ENCODE measurements at places on chromosomes 3 and 15. TPM values are rescaled to one million over a fixed set of nuclear protein-coding genes. Genes with fewer than 3 reads are reported as not detected.

Gene RHOV
- total RNA-seq, result 3.0 TPM

- H3K4me3 ChIP-seq, result no peak overlapping the region
- H3K4me1 ChIP-seq, result no peaks in the 10 kb centered on the region
- no peak for DNase-seq
- H3K27ac ChIP-seq, result no peak overlapping the region
- no peaks in the 10 kb centered on the region for H3K27me3 ChIP-seq
Measured at GRCh38 chr15:78977591-78978347, 32.9 kb upstream of the CTSH start.

DNA sequence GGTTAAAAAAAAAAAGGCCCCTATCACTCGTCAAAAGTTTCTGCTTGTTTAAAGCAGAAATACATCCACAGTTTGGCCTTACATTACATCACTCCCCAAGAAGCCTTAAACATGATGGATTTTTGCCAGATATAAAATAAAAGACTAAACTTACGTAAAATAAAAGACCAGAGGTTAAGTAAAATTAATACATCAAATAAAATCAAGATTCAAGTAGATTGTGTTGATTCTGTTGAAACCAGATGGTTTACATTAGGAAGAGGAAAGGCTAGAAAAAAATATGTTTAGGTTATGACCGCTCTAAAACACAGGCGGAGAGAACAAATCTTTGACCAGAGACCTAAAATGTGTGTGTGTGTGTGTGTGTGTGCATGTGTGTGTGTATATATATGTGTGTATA is 104.1 kb downstream of the DUT start:
- no peaks in the 10 kb centered on the region for H3K4me1 ChIP-seq
- H3K4me3 ChIP-seq, result no peak overlapping the region
- H3K27ac ChIP-seq, result no peak overlapping the region
- no peaks in the 10 kb centered on the region for H3K27me3 ChIP-seq
- H3K36me3 ChIP-seq, result peaks cover 4% of the 10 kb centered on the region

- no peaks in the 10 kb centered on the region for H3K27me3 ChIP-seq
- no peak overlapping the region for H3K4me3 ChIP-seq
- H3K27ac ChIP-seq, result no peak overlapping the region
- DNase-seq, result no peak
- no peaks in the 10 kb centered on the region for H3K36me3 ChIP-seq
- no peaks in the 10 kb centered on the region for H3K4me1 ChIP-seq
Measured at GRCh38 chr3:54021071-54021470, 101.3 kb upstream of the CACNA2D3 start.

DNA sequence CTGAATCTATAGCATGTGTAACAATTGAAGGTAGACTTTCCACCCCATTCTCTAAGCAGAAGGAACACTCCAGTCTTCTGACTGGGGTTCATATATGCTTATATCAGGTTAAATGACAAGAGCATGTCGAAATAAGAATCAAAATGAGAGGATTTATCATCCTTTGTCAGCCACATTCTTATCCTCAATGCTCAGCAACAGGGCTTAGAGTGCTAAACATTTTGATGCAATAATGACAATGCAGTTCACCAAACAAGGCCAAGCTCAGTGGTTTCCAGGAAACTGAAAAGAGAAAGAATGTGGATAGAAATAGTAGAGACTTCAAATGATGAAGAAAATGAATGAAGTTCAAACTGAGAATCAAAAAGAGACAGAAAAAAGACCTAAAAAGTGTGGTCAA is 78.0 kb downstream of the FSIP1 start:
- no peak overlapping the region for H3K4me3 ChIP-seq
- no peaks in the 10 kb centered on the region for H3K4me1 ChIP-seq
- DNase-seq, result no peak
- H3K36me3 ChIP-seq, result no peaks in the 10 kb centered on the region

- H3K27me3 ChIP-seq, result no peaks in the 10 kb centered on the region
- no peak for DNase-seq
- H3K4me3 ChIP-seq, result no peak overlapping the region
- no peaks in the 10 kb centered on the region for H3K4me1 ChIP-seq
- no peak overlapping the region for H3K27ac ChIP-seq
Measured at GRCh38 chr3:2697589-2697988, 412.6 kb downstream of the IL5RA start.

DNA sequence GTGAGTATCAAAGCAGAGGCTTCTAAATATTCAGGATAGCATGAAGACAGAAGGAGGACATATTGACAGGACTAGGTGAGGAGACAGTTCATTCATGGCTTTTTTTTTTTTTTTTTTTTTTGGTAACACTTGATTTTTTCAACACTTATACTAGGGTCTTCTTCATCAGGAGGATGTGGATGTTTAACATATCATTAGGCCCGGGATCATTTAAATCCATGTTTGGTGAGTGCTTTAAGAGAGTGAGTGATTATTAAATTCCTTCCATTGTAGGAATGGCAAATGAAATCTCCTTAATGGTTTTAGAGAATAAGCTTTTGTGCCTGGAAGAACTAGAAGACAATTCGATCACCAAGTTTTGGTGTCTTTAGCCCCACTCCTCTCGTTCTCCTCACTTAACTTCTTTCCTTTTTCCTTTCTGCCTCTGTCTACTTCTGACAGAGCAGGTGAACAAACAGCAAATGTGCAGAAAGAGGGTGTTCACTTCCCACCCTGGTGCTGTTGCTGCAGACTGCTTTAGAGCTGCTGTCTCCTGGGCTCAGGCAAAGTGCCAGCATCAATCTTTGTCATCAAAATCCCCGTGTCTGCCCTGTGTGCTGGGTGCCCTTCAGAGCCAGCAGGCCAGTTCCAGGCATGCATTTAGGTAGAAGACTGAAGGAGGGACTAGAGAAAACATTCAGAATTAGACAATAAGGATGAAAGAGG is 35.6 kb upstream of the RAB11A start:
- peak overlapping the region; percentile 90 for H3K27ac ChIP-seq
- no peak for DNase-seq
- peaks cover 28% of the 10 kb centered on the region for H3K4me1 ChIP-seq
- no peaks in the 10 kb centered on the region for H3K27me3 ChIP-seq

DNA sequence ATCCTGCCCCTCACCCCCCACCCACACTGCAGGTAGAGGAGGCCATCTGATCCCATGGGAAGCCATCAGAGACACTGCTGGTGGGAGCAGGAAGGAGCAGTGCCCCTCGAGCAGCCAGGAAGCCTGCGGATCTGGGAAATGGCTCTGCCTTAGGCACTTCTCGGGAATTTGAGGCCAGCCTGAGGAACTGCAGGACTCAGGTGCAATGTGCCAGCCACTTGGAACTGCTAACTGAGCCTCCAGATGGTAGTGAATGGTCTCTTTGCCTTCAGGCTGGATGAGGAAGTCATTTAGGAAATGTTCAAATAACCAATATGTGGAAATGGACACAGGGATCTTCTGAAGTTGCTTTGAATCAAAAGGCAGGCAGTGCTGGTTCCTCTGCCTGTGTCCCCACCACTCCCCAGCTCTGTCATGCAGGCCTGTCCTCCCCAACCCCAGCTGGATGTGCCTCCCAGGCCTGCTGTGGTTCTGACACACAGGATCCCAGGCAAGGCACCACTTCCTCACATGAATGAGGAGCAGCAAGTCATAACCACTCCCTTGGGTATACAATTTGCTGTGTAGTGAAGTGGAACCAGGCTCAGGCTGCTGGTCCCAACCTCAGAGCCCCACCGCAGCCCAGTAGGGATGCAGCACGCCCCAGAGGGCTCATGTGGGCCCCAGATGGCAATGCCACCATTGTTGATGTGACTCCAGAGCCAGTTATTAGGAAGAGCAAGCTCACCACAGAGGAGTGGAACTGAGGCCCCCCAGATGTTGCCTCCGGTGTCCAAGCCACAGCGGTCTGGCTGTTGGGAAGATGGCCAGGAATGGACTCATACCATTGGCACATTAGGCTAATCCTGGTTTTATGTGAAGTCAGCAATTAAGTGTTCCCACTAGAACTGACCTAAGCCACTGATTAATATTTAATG is 46.5 kb upstream of the LIMD1 start:
- H3K4me3 ChIP-seq, result no peak overlapping the region
- no peaks in the 10 kb centered on the region for H3K27me3 ChIP-seq
- H3K36me3 ChIP-seq, result peaks cover 9% of the 10 kb centered on the region

GRCh38 chr3:53073553-53074365 is 27.9 kb upstream of the SFMBT1 start:
- H3K36me3 ChIP-seq, result no peaks in the 10 kb centered on the region
- no peaks in the 10 kb centered on the region for H3K4me1 ChIP-seq
- peak overlapping the region; percentile 94 for H3K4me3 ChIP-seq
- H3K27me3 ChIP-seq, result no peaks in the 10 kb centered on the region
- no peak overlapping the region for H3K27ac ChIP-seq
- no peak for DNase-seq

GRCh38 chr15:78229431-78230406 is 4.6 kb downstream of the ACSBG1 start:
- no peak overlapping the region for H3K27ac ChIP-seq
- H3K4me3 ChIP-seq, result no peak overlapping the region
- H3K27me3 ChIP-seq, result no peaks in the 10 kb centered on the region

GRCh38 chr3:89227634-89228033 is 120.2 kb downstream of the EPHA3 start:
- H3K4me3 ChIP-seq, result no peak overlapping the region
- no peak for DNase-seq
- no peaks in the 10 kb centered on the region for H3K4me1 ChIP-seq
- no peak overlapping the region for H3K27ac ChIP-seq
- H3K36me3 ChIP-seq, result no peaks in the 10 kb centered on the region

Gene XYLB
- total RNA-seq, result 6.0 TPM

GRCh38 chr15:25678500-25678855 is 184.6 kb downstream of the ATP10A start:
- H3K27me3 ChIP-seq, result no peaks in the 10 kb centered on the region
- no peaks in the 10 kb centered on the region for H3K36me3 ChIP-seq
- H3K4me3 ChIP-seq, result no peak overlapping the region
- H3K27ac ChIP-seq, result no peak overlapping the region

Gene ATP13A4
- 3.7 TPM for total RNA-seq

Gene SPATA12
- total RNA-seq, result not detected

Gene SERPINI2
- not detected for total RNA-seq

DNA sequence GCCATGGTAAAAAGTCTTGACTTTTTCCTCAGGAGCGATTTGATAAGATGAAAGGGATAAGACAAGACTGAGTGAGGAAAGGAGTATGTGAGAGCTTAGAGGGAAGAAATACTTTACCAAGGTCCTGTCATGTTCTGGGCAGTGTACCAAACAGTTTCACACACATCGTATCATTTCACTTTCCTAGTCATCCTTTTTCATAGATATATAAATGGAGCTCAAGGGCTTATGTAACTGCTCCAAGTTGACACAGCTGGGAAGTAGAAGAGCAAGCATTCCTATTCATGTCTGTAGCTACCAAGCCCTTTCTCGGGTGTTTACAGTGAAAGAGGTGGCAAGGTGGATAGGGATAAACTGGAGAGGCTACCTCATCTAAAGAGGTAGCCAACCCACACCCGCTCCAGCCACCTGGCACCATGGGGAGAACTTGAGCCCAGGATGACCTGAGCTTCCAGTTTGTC is 57.4 kb downstream of the MRPS25 start:
- H3K36me3 ChIP-seq, result peaks cover 3% of the 10 kb centered on the region
- H3K27me3 ChIP-seq, result no peaks in the 10 kb centered on the region
- H3K4me3 ChIP-seq, result no peak overlapping the region

Gene TTC23
- 23.6 TPM for total RNA-seq

- no peaks in the 10 kb centered on the region for H3K4me1 ChIP-seq
- H3K27me3 ChIP-seq, result no peaks in the 10 kb centered on the region
- H3K27ac ChIP-seq, result no peak overlapping the region
- no peak for DNase-seq
- H3K4me3 ChIP-seq, result no peak overlapping the region
Measured at GRCh38 chr15:62886431-62887071, 156.0 kb upstream of the TPM1 start.

Gene TNNC1
- total RNA-seq, result 2.2 TPM

Gene GRM7
- 0.16 TPM for total RNA-seq

Gene FRG2C
- not detected for total RNA-seq

Gene TYRO3
- total RNA-seq, result 2.5 TPM

DNA sequence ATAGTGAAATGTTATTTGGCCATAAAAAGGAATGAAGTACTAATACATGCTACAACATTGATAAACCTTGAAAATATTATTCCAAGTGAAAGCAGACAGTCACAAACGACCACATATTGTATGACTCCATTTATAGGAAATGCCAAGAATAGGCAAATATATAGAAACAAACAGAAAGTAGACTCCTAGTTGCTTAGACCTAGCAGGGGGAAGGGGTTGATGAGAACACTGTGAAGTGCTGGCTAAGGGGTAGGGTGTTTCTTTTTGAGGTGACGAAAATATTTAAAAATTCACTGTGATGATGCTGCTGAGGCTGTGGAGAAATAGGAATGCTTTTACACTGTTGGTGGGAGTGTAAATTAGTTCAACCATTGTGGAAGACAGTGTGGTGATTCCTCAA is 30.5 kb upstream of the XIRP1 start:
- no peak for DNase-seq
- H3K4me1 ChIP-seq, result no peaks in the 10 kb centered on the region
- H3K36me3 ChIP-seq, result no peaks in the 10 kb centered on the region
- H3K4me3 ChIP-seq, result no peak overlapping the region
- H3K27me3 ChIP-seq, result no peaks in the 10 kb centered on the region

- DNase-seq, result no peak
- no peak overlapping the region for H3K4me3 ChIP-seq
- H3K27me3 ChIP-seq, result no peaks in the 10 kb centered on the region
- no peak overlapping the region for H3K27ac ChIP-seq
- no peaks in the 10 kb centered on the region for H3K4me1 ChIP-seq
Measured at GRCh38 chr15:80127911-80128310, 24.9 kb upstream of the FAH start.
